Neural progenitor cell (in vitro differentiated cells): ENCODE measurements at places on chromosomes 7 and 10. TPM values are rescaled to one million over a fixed set of nuclear protein-coding genes. Genes with fewer than 3 reads are reported as not detected.

Gene EIF4H
- total RNA-seq, result 214 and 315 TPM in 2 replicates

Gene SPDYE3
- total RNA-seq, result not detected in 2 replicates

Gene TM9SF3
- total RNA-seq, result 73.1 and 122 TPM in 2 replicates

Gene ANXA8
- total RNA-seq, result not detected in 2 replicates

Gene CLEC2L
- total RNA-seq, result 0.15 and 0.50 TPM in 2 replicates

Gene GHRHR
- total RNA-seq, result not detected in 2 replicates

Gene GPR26
- not detected in 2 replicates for total RNA-seq

Gene CCDC71L
- 23.5 and 23.8 TPM in 2 replicates for total RNA-seq

GRCh38 chr10:93515071-93516005 lies 18.9 kb downstream of the CEP55 start:
- no peak for DNase-seq

DNA sequence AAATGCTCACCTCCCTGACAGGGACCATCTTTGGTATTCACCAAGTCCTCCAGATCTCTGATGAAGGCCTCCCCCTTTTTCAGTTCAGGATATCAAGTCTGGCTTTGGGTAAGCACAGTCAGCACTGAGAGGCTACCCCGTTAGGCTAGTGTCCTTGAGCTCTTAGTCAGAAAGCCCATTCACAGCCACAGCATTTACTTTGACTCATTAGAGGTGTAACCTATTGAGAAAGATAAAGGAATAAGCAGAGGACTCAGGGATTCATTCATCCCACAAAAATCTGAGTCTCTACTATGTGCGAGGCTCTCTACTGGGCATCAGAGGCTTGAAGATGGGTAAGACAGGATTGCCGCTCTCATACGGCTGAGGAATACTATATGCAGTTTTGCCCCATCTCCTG lies 14.0 kb upstream of the RAMP3 start:
- DNase-seq, result no peak

- DNase-seq, result no peak
Observed at GRCh38 chr7:105024734-105025133, 10.7 kb downstream of the KMT2E start.

- DNase-seq, result no peak
Observed at GRCh38 chr10:30968711-30969110, 63.0 kb downstream of the ZNF438 start.

DNA sequence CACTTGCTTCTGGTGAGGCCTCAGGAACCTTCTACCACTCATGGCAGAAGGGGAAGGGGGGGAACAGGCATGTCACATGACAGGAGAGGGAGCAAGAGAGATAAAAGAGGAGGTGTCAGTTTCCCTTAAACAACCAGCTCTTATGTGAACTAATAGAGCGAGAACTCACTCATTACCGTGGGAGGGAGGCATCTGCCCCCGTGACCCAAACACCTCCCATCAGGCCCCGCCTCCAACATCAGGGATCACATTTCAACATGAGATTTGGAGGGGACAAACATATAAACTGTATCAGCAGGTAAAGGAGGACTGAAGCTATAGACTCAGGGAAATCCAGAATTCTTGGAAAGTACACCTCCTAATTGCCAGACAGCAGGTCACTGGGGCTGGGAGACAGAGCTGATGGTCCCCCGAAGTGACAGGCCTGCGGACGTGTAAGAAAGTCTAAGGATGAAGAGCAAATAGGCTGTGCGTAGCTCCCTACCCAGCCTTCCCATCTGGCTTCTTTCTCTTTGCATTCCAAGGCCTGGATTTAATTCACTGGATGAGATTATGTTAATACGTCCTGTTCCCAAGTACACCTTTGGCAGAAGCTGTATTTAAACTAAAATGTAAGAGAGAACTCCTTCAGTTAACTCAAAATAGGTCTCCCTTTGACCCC lies 186.7 kb upstream of the LYZL2 start:
- DNase-seq, result peak; percentile 28

DNA sequence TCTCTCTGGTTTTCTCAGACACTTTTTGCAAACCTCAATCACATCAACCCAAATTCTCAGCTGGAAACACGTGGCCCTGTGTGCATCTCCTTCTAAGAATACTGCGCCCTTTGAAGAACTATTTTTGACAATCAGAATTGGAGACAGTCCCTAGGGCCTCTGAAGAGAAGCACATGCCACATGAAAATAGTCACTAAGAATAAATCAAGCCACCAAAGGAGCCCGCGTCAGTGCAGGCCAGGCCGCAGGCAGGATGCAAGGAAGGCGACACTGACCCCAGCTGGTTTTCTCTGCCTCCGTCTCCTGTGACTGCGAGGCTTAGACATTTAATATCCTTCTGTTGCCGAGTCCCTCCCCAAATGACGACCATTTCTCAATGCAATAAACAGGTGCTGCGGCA lies 88.0 kb upstream of the ADAM12 start:
- DNase-seq, result peak; percentile 15

GRCh38 chr7:45582868-45583277 lies 8.7 kb downstream of the ADCY1 start:
- peak; percentile 82 for DNase-seq

GRCh38 chr10:10665750-10666149 lies 351.9 kb upstream of the CELF2 start:
- DNase-seq, result no peak

DNA sequence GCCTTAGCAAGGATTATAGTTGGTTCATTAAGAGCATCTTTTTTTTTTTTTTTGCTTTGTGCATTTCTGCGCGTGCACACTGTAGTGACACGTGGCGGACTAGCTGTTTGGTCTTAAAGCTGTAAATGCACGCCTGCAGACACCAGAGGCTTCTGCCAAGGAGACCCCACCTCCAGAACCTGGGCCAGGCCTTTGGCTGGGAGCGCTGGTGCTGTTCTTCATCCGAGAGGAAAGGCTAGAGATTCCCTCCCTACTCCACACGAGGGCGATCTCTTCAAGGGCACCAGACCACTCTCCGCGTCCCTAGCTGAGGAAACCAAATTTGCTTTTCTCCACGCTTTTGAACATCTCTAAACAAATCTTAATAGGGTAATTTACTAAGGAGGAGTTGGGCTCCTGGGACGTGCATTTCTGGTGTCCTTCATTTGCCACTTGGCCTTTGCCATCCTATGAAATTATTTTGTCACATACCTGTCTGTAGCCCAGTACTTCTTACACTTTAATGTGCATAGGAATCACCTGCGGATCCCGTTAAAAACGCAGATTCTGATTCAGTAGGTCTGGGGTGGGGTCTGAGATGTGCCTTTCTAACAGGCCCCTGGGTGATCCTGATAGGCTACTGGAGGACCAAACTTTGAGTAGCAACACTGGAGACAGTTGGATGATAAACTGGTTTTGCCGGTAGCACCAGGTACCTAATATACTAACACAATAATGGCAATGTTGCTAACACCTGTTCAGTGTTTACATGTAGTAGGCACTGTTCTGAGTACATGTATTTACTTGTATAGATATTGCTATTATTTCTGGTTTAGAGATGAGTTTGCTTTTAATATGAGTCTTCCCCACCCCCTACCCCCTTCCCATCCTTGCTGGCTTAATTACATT lies 1.3 kb upstream of the SLC26A5 start:
- DNase-seq, result peak; percentile 81

GRCh38 chr10:101818872-101819633 lies 809 bp upstream of the OGA start:
- DNase-seq, result peak; percentile 65

DNA sequence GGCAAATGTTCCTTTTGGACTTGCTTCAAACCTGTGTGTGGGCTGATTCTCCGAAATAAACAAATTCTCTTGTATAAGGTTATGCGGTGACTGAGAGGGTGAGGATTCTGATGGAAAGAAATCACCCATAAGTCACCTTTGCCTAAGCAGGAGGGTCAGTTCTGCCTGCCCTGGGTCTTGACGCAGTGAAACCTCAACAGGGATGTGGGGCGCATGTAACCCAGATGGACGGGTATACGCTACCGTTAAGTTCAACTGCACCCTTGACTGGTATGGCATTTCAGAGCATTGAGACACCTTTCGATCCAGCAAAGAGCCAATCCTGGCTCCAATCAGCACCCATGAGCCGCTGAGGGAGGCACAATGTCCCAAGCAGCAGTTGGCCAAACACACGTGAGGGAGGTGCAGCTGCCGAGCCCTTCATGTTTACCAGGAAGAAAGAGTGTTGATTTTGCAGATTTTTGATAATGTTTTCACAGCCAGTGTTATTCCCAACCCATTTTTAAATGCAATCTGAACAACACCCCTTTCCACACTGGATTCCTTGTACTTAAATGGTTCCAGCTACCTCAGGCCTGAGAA lies 48.1 kb downstream of the SORBS1 start:
- DNase-seq, result no peak

DNA sequence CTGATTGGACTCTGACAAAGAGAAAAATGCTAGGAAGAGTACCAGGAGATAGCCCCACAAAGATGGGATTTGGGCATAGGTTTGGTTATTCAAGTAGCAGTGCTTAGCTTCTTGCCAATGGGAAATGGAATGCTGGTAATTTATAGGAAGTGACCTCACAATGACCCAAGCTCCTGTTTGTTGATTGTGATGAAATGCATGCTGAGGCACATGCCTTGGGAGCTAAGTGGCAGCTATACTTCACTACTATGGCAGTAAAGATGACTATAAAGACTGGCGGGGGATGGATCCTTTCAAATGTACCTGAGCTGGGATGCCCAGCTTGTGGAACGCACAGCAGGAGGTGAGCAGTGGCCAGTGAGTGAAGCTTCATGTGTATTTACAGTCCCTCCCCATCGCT lies 153.8 kb downstream of the ZNF22 start:
- no peak for DNase-seq

GRCh38 chr7:12066521-12066920 lies 144.6 kb upstream of the TMEM106B start:
- DNase-seq, result no peak

DNA sequence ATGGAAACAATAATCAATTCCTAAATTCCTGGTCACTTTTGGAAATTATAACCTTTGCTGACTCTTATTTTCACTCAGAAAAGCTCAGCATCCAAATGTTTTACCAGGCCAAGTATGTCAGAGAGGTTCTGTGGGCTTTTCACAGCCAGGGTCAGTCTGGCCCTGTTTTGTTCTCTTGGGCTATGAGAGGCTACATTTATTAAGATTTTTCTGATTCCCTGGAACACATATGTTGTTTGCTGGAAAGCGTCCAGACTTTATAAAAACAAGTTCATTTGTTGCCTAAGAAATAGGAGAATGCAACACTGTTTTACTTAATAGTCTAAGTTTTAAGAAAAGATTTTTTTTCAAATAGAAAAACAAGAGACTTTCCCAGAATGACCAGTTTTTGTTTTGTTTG lies 238.4 kb upstream of the PLXDC2 start:
- DNase-seq, result no peak
